ENCODE measurements at places on chromosomes 1 and 21.

DNA sequence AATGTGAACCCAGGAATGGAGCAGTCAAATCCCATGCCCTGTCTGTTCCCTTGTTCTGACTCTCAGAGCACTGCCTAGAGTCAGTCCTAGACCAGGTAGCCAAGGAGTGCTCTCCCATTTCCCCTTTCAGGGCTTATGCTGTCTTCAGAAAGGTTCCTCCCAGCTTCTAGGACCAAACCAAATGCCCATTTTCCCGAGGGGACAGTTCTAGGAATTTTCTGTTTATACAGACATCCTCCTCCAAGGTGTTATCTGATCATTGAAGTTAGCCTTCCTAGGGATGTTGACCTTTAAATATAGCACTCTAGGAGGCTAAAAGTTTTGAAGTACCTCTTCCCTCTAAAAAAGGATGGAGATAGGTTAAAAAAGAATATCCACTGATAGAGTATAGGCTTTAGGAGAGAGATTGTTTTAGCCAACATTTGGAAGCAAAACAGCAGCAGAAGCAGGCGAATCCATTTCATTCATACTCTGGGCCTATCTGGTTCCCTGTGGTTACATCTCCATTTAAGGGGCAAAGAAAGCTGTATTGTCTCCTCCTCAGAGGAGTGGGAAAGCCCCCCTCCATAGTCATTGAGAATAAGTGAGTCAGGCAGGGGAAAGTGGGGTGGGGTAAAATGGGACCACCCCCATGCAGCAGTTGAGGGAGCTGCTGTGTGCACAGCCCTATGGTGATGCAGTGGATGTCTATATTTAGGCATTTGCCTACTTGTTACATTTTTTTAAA, 126.5 kb downstream of the SPATA46 start:
- no peak for DNase-seq

DNA sequence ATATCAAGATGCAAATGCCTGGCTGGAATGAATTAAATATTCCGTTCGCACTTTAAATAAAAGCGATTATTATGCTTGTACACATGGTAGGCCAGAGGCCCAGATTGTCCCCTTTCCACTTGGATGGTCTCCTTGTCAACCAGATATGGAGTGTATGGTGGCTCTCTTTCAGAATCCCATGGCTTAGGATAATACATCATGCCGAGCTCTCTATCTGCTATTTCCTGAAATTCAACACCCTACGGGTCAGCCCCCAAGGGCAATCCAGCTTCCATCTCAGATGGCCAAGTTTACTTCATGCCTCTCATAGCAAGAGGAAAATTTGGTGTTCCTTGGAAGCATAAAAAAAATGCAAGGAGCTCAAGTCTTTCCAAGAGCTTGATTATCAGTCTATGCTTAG, 25.4 kb upstream of the FMO1 start:
- no peak for DNase-seq

GRCh38 chr21:44880405-44881197, 7.1 kb upstream of the PTTG1IP start:
- DNase-seq, result no peak

- DNase-seq, result no peak
These were observed 308.0 kb downstream of the MATN1 start for GRCh38 chr1:30415171-30415940.

- no peak for DNase-seq
These were observed 1.0 kb downstream of the ANGEL2 start for GRCh38 chr1:213014642-213015041.

DNA sequence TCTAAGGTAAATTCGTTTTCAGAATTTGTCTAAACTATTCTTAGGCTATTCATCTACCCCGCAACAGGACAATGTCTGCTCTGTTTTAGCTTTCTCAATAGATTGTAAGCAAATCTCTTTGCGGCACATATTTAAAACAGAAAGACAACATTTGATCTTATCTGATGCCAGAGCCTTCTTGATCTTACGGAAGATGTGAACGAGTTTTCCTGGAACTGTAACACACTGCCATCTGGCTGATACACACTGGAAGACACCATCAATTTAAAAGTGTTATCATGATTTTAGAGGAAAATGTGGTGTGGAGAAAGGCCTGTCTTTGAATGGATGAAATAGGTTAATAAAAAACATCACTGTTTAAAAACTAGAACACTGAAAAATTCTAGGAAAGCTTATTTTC, 36.1 kb downstream of the COA6 start:
- no peak for DNase-seq

GRCh38 chr1:149997585-149998262, 12.8 kb downstream of the OTUD7B start:
- no peak for DNase-seq

- DNase-seq, result no peak
These were observed 733 bp downstream of the KDM5B start for GRCh38 chr1:202807451-202807925.

DNA sequence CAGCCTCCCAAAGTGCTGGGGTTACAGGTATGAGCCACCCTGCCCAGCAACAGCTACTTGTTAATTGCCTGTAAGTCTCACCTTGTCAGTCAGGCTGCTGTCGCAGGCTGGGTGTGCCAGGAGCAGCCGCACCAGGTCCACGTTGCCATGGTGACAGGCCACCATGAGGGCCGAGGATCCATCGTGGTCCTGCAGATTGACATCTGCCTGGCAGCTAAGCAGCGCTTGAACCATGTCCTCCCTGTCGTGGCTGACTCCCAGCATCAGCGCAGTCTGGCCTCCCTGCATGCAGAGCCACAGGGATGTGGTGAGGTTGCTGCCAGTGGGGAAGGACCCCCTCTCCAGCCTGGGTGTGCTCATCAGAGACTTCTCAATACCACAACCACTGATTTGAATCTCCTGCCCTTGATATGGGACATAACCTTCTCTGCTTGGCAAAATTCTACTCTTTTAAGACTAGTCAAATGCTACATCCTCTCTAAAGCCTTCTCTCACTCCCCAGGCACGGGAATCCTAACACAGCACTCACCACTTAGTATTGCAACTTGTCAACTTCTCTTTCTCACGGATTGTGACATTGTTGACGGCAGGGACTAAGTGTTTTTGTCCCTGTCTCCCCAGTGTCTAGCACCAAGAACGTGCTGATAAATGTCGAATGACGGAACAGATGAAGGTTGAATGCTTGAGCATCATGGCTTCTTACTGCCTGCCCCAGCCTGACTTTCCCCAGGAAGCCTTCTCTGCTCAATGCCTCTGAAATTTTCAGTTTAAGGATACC, 52.9 kb downstream of the L1TD1 start:
- no peak for DNase-seq

DNA sequence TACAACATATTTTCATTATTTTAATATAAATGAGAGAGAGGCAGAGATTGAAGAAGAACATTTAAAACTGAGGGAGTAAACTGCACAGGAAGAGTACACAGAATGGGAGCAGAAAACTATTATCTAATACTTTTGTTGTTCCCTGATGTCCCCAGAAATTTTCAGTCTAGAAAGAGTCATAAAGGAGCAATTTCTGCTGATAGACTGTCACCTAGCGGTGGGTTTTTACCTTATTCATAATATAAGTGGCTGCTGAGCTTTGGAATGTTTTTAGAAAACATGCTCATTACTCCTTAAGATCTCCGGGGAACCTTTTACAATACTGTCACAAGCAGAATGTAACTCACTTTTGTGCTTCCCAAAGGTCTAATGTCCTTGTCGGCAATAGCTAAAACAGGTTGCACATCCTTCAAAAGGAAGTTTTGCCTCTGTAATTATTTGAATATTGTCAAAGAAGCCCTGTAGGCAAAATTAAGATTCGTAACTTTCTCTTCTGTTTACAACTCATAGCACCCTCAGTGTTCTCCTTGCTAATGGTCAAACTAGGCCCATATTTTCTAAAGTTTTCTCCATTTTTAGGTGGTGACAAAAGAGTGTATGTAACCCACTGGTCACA, 4.9 kb upstream of the NPL start:
- no peak for DNase-seq

DNA sequence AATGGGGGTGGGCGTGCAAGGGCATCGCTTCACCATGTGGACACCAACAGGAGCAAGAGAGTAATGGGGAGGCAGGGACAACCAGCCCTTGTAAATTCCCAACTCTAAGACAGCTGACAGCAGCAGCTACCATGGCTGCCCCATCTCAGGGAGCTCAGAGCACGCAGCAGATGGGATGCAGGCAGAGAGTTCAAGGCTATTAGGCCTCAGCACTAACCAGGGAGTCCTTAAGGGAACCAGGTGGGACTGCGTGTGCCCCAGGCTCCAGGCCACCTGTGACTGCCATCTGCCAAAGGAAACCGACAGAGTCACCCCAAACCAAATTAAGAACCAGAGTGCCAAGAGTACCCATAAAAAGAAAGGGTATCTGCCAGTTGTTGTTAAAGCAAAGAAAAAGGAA, 33.7 kb upstream of the PRDM2 start:
- no peak for DNase-seq

- DNase-seq, result no peak
These were observed 297.6 kb upstream of the RUNX1 start for GRCh38 chr21:35346697-35347096.

DNA sequence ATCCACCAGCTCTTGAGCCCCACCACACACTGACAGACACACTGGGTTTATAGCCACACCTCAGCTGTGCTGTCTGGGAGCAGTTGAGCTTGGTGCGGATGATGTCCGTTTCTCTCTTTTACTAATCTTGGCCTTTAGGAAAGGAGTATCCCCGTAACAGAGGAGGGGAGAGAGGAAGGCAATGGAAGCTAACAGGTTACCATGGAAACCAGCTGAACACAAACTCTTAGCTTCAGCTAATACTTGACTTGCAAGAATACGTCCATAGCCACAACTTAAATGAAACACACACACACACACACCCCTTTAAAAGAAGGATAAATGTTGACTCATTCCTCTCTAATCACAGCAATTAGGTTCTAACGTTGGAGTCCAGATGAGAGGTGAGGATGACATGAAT, 28.0 kb upstream of the LRRN2 start:
- DNase-seq, result no peak

DNA sequence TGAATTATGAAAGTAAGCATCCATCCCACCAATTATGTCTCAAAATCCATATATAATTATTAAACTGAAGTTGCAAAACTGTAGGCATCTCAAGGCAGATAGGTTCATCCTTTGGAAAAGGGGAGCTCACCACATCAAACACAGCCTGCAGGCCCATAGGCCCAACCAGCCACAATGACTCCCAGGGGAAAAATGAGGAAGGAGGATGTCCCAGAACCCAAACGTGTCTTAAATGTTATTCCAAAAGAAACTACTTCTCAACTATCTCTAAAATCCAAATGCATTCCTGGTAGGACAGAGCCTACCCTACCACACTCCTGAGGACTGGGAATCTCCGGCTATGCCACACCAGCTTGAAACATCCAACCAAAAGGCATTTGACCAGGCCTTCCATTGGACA, 12.8 kb downstream of the TIAM1 start:
- no peak for DNase-seq

GRCh38 chr1:85656256-85656655, 52.0 kb downstream of the ZNHIT6 start:
- no peak for DNase-seq

DNA sequence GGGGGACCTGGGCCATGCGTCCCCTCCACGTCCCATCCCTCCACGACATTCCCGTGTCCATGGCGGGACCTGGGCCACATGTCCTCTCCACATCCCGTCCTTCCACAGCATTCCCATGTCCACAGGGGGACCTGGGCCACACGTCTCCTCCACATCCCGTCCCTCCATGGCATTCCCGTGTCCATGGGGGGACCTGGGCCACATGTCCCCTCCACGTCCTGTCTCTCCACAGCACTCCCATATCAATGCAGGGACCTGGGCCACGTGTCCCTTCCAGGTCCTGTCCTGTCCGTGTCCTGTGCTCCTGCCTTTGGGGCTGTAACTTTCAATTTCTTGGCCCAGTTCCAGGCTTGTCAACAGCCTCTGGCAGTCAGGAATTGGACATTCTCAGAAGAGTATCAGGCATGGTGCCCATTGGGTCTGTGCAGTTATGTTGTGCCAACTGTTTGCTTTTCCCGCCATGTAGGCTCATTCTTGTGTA, 47.1 kb downstream of the WNT9A start:
- no peak for DNase-seq

GRCh38 chr21:45877821-45878469, 103.6 kb upstream of the COL6A1 start:
- no peak for DNase-seq

DNA sequence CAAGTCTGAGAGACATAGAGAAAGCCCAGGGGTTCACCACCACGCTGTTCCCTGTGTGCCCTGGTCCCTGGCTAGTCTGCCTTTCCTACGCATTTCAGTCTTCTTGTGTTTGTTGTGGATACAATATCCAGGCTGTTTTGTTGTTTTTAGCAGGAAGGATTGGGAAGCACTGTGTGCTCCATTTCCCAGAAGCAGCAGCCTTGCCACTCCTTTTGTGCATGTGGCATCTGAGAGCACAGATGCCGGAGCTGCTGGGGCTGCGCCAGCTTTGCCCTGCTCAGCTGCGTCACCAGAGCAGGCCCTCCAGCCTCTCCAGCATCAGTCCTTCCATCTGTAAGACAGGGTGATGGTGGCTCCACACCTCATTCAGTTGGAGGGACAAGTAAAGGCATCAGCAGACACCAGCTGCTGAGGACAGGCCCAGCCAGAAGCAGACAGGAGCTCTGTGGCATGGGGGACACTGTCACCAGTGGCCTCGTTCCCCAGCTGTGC, 94.4 kb upstream of the COL6A1 start:
- DNase-seq, result peak; percentile 81

DNA sequence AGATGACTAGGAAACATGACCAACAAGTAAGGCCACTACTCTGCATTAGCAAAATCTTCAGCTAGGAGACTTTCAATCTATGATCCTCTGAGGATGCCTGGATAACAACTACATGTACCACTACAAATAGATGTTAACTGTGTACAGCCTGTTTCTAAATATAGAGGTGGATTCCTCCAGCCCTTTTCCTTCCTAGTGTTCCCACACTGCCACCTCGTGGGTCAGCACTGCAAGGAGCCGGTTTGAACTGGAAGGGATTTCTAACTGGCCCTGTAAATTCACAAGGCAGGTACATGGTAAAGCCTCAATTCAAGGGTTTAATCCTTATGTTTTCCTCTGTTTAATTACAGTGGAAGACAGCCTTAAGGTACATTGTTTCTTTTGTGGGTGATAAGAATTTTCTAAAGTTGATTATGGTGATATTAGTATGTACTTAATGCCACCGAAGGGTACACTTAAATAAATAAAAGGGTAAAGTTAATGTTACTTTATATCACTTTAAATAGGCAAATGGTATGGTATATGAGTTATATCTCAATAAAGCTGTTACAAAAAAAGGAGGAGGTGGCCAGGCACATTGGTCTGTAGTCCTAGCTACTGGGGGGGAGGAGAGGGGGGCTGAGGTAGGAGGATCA, 14.4 kb downstream of the SMYD3 start:
- DNase-seq, result no peak

DNA sequence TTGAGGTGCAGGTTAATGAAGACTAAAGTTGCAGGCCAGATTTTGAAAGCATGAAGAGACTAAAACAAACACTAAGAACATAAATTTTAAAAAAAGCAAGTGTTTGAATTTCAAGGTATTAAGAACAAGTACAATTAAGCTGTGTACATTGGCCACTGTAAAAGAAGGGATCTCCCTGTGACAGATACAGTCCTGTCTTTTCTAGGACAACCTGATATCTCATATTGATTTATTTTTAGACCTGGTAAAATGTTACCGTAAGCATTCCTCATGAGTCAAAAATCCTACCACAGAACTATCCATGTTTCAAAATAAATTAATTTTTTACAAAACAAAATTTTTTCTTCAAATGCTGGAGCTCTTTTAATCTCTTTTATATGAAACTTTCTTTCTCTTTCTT, 39.4 kb downstream of the SLC22A15 start:
- no peak for DNase-seq

GRCh38 chr1:219121679-219122078, 52.0 kb upstream of the LYPLAL1 start:
- DNase-seq, result no peak

- no peak for DNase-seq
These were observed 40.4 kb downstream of the TRIM11 start for GRCh38 chr1:228366062-228366865.
